ENCODE measurements at places on chromosomes 2 and 18. TPM values are rescaled to one million over a fixed set of nuclear protein-coding genes. Genes with fewer than 3 reads are reported as not detected.

The DOCK10 gene
- total RNA-seq, result 12.5 TPM

The GYPC gene
- 8.5 TPM for total RNA-seq

The PROKR1 gene
- 2.8 TPM for total RNA-seq

The LOXHD1 gene
- 0.31 TPM for total RNA-seq

The DCC gene
- 24.1 TPM for total RNA-seq

The CFC1B gene
- total RNA-seq, result not detected

The CNGA3 gene
- 6.3 TPM for total RNA-seq

The IL36A gene
- not detected for total RNA-seq

The XIRP2 gene
- 0.31 TPM for total RNA-seq

The TANK gene
- total RNA-seq, result 115 TPM

The PARD3B gene
- 8.8 TPM for total RNA-seq

The FAM237A gene
- total RNA-seq, result not detected

The UPP2 gene
- 3.1 TPM for total RNA-seq

The UNC80 gene
- 40.1 TPM for total RNA-seq

The BMP10 gene
- not detected for total RNA-seq

The REG3G gene
- total RNA-seq, result not detected

The ACP1 gene
- 102 TPM for total RNA-seq

The SH3BP4 gene
- 14.4 TPM for total RNA-seq

The IL36G gene
- not detected for total RNA-seq

The MC5R gene
- 5.0 TPM for total RNA-seq

The NBAS gene
- 146 TPM for total RNA-seq

The TRIM43 gene
- total RNA-seq, result not detected

The GPR75 gene
- total RNA-seq, result 27.2 TPM

The SLC25A52 gene
- total RNA-seq, result 0.94 TPM

The CLEC4F gene
- total RNA-seq, result not detected

The UBE2E3 gene
- total RNA-seq, result 193 TPM

The DYSF gene
- total RNA-seq, result 1.6 TPM

The KLHL29 gene
- 43.2 TPM for total RNA-seq

The SERPINB3 gene
- total RNA-seq, result not detected

The MAB21L4 gene
- not detected for total RNA-seq

The ANKZF1 gene
- total RNA-seq, result 79.2 TPM

The C2orf72 gene
- 33.5 TPM for total RNA-seq

The MOGAT1 gene
- total RNA-seq, result not detected

The TEKT4 gene
- total RNA-seq, result not detected

The REEP1 gene
- 191 TPM for total RNA-seq

The KRTCAP3 gene
- total RNA-seq, result not detected

The BCL2 gene
- 49.1 TPM for total RNA-seq

The FN1 gene
- total RNA-seq, result 128 TPM

The TP53I3 gene
- 17.2 TPM for total RNA-seq

The SKOR2 gene
- not detected for total RNA-seq

The TYMS gene
- total RNA-seq, result 7.5 TPM

The VAMP8 gene
- 0.94 TPM for total RNA-seq

The TMEM200C gene
- 12.8 TPM for total RNA-seq

The AQP4 gene
- 57.9 TPM for total RNA-seq

The RAB1A gene
- total RNA-seq, result 85.8 TPM

The LYG2 gene
- not detected for total RNA-seq

The DUSP19 gene
- 9.7 TPM for total RNA-seq

The TRPM8 gene
- not detected for total RNA-seq

The GREB1 gene
- total RNA-seq, result 3.8 TPM

The GDF7 gene
- 0.31 TPM for total RNA-seq

The SIX3 gene
- total RNA-seq, result 0.31 TPM

The PTH2R gene
- 2.8 TPM for total RNA-seq

The MAL gene
- not detected for total RNA-seq

The TSPYL6 gene
- 0.31 TPM for total RNA-seq

The HSBP1L1 gene
- 2.2 TPM for total RNA-seq

The CRYGD gene
- total RNA-seq, result not detected

The SULT1C4 gene
- total RNA-seq, result 11.9 TPM
